ENCODE measurements at places on chromosomes 16 and 17.

GRCh38 chr16:4833584-4833983 lies 13.5 kb downstream of the GLYR1 start:
- no peak for DNase-seq

GRCh38 chr16:2777903-2778629 lies 986 bp upstream of the ELOB start:
- no peak for DNase-seq

DNA sequence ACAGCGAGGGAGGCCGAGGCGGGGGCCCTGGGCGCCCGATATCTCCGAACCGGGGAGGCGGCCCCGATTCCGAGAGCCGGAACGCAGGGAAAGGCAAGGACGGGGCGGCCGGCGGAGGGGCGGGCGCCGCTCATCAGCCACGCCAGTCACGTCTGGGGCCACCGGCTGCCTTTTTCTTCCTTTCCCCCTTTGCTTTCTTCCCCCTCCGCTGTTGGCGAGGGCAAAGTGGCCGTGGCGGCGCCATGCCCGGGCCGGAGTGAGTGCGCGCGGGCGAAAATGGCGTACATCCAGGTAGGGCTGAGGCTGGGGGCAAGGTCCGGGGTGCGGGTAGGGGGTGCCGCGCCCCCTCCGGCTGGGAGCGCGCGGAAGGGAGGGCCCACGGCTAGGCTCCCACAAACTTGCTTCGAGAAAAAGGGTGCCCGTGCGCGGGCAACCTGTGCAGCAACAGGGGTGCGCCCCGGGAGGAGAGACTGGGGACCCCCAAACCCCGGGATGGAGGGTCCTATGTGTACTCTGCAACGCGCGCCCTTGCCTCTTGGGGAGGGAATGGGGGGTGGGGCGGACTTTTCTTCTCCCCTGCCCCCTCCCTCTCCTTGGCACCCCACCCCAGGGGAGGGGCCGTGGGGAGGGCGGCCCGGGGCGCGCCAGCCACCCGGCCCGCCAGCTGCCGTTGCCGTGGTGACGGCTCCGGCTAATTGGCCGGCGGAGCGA lies 486 bp downstream of the SYT17 start:
- DNase-seq, result no peak

DNA sequence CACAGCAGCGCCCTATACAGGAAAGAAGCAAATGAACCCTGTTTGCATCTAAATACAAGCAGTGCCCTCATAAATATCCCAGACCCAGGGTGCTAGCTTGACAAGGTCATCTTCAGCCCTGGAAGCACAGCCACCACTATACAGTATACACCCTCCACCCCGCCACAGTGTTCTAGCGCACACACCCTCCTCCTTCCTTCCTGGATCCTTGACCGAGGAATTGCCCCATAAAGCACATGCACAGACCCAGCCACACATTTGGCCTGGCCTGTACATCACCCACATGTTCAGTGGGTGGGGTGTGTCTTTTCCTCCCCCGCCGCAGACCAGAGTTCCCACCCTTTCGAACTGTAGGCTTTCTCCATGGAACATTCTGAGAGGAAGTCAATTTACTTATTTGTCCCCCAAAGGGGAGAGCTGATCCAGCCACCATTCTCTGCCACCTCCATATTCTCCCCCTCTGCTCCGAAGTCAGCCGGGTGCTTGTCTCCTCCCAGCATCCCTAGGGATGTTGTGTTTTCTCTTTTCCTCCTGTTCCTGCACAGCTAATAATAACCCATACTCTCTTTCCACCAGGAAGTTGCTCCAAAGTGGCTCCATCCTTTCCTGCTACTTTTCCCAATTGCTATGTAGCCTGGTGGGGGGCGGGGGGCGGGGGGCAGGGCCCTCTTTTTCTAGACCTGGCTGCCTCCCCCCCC lies 6.6 kb downstream of the ABI3 start:
- no peak for DNase-seq

GRCh38 chr16:85582229-85582991 lies 30.7 kb upstream of the GSE1 start:
- no peak for DNase-seq

DNA sequence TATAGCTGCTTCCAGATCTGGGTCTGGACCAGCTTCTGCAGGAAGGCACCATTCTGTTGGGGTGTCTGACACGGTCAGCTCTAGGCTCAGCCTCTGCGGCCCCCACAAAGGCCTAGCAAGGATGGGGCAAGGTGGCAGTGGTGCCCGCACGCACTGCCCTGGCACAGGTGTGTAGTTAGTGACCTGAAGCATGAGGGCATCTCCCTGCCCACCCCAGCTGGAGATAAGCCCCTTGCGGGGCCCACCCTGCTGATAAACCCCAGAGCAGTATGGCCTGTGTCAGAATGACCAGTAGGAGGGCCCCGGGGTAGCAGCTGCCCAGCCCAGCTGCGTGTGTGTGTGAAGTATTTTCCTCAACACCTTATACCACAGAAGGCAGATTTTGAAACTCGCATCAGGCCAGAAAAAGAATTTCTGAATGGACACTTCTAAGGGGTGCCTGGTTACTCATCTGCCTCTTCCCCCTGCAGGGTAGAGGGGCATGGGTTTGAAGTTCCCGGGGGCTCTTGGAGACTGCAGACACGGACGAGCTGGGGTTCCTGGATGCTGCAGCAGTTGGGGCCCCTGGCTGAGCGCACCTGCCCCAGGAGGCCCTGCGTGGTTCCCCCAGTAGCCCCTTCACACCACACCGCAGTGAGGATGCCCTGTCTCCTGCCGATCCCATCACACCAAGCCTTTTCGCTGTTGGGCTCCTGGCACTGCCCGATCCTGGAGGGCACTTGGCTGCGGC lies 4.5 kb downstream of the ARHGDIA start:
- no peak for DNase-seq

DNA sequence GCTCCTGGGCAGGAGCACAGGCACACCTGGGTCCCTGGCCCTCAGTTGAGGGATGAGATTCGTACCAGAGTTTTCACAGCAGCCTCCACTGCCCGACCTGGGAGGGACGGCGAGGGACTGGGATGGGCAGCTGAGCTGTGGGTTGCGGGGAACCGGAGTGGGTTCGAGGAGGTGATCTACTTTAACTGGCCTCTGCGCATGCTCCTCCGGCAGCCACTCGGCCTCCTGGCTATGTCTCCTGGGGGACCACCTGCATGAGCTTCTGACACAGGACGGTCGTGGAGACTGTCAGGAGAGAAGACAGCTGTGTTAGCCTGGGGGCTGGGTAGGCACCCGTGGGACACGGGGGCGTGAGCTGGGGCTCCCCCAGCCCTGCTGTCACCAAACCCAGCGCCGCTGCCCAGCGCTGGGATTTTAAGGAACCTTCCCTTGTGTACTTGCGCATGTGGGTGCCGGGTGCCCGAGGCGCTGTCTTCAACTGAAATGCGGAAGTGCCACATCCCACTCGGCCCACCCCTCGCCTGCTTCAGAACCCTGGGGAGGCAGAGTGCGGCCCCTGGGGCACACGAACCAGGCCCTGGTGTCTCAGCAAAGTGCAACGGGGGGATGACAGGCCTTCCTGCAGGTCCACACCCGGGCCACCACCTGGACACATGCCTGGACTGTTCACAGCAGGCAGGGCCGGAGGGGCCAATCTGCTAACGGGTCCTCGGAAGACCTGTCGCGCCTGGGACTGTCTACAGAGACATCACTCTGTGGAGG lies 36.4 kb downstream of the SLC7A5 start:
- no peak for DNase-seq

- DNase-seq, result no peak
Observed at GRCh38 chr16:81697616-81698309, 81.3 kb upstream of the PLCG2 start.

- no peak for DNase-seq
Observed at GRCh38 chr17:924711-925475, 54.7 kb downstream of the NXN start.

DNA sequence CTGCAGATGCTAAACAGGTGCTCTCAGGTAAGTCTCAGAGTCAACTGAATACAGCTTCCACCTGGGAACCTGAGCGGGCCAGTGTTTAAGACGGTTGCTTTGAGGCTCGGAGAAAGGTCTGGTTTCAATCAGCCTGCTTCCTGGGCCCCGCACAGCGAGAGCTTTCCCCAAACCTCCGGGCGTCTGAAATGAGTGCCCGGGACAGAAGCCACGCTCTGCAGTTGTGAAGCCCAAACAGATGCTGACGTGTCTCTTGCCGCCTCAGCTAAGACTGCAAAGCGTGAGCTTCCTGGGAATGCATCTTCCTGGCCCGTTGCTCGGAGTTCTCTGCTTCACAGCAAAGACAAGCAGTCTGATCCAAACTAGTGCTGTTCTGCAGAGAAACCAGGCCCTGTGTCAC lies 36.7 kb downstream of the PLXDC1 start:
- no peak for DNase-seq

- DNase-seq, result peak; percentile 56
Observed at GRCh38 chr17:4881761-4882555, 17.4 kb upstream of the C17orf107 start.

GRCh38 chr17:79654350-79654959 lies 43.6 kb upstream of the RBFOX3 start:
- no peak for DNase-seq

GRCh38 chr17:18185391-18185790 lies 1.8 kb downstream of the ALKBH5 start:
- DNase-seq, result no peak

GRCh38 chr17:80832266-80832676 lies 159.4 kb upstream of the CHMP6 start:
- DNase-seq, result no peak

DNA sequence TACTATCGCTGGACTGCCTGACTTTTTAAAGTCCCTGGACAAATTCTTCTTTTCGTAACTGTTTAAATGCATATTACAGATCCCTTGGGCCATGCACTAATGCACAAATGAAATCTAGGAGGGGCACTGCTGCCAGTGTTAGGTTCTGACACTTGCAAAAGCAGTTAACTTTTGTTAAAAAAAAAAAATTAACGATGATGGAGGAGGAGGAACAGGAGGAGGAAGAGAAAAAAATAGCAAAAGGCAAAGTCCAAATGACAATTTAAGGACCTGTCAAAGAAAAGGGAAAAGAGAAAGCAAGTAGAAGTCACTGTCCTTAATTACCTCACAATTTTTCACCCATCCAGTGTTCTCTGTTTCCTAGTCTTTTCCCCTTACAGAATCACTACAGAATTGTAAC lies 97.8 kb upstream of the CORO6 start:
- no peak for DNase-seq

DNA sequence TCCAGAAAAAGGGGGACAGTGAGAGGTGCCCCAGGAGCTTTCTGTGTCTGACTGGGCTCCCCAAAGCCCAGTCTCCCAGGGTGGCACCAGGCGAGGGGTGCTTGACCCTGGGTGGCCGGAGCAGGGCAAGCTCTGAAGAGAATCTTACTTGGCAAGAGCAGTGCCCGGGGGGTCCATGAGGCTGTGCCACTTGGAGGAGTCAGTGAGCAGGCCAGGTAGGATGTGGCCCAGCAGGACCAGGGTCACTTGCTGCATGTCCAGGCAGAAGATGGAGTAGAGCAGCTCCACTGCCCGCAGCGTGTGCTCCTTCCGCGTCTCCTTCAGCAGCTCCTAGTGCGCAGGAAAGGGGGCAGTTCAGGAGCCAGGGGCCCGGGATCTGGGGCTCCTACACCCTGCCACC lies 7.3 kb downstream of the CSF3 start:
- DNase-seq, result no peak

GRCh38 chr16:49586466-49587450 lies 213.2 kb downstream of the C16orf78 start:
- no peak for DNase-seq

DNA sequence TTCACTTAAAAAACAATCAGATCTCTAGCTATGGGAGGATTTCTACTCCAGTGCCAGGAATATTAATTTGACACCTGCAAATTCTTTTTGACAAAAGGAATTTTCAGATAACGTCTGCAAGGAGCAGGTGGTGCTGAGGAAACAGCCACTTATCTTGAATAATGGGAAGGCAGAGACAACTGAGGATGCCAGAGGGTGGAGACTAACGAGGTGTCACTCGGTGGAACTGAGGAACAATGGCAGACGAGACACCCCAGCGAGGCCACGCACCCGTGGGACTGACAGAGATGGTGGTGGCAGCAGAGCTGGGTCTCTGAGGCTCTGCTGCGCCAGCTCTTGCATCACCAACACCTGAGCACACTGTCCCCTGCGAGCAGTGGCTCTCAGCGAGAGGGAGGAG lies 42.2 kb downstream of the VAC14 start:
- no peak for DNase-seq

- no peak for DNase-seq
Observed at GRCh38 chr16:90027611-90028010, 8.4 kb upstream of the DBNDD1 start.

DNA sequence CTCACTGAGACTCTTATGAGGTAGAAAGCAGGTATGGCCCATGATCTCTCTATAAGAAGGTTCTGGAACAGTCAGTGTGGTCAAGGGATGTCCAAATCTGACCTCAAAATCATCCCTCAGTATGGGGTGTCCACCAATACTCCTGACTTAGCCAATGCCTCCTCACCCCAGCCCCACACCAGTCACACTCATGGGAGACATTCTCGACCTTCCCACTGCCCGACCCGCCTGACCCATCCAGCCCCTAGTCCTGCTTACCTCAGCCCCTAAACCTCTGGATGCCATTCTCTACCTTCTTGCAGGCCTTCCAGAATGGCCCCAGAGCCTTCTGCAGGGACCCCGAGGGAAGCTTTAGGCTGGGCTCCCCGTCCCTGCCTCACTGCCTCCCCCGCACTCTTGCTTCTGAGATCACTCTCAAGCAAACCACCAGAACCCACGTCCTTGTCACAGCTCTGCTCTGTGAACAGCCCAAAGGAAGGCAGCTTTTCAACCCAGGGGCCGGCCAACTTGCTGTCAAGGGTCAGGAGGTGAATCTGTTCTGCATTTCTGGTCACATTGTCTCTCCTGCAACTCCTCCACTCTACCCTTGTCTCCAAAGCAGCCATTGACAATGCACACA lies 44.9 kb upstream of the RBFOX3 start:
- no peak for DNase-seq

DNA sequence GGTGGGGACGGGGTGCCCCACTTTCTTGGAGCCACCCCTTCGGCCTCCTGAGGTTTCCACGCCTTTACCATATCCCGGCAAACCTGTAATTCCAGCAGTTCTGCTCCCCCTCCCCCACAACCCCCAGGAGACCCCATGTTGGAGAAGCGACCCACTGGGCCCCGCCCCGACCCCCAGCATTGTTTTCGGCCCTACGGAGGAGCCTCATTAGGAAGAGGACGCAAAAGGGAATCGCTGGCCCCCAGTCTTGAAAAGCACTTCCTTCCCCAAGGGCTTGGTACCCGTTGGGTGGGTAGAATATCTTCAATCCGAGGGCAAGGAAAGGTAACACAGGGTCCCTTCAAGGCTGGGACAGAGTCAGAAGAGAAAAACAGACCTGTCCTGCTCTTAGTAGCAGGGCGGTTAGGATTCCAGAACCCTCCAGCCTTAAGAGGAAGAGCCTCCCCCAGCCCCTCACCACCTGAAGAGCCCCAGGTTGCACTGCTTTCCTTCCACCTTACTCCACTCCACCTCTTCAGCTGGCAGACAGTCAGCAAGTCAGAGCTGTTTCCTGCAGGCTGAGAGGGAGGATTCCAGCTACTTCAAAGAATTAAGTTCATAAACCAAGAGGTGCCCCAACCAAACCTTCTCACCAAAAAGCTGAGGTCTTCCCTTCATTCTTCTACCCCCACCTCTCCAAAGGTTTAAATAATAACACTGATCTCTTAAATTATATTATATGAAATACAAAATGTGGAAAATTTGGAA lies 803 bp upstream of the TLCD2 start:
- no peak for DNase-seq

- DNase-seq, result no peak
Observed at GRCh38 chr16:53297477-53297876, 136.8 kb upstream of the RBL2 start.

GRCh38 chr16:17395849-17396480 lies 74.8 kb downstream of the XYLT1 start:
- DNase-seq, result no peak

Data from stimulated activated CD4-positive, alpha-beta T cell treated with anti-CD3 and anti-CD28 coated beads, Interleukin-4, amount 100 ng/mL, for 48 hours (primary cell).